Right ventricle myocardium superior (tissue), 1 donor: ENCODE measurements at places on chromosomes 7 and 10.
A peak's percentile ranks its signal among the peaks of the same experiment; 100 is the strongest.

DNA sequence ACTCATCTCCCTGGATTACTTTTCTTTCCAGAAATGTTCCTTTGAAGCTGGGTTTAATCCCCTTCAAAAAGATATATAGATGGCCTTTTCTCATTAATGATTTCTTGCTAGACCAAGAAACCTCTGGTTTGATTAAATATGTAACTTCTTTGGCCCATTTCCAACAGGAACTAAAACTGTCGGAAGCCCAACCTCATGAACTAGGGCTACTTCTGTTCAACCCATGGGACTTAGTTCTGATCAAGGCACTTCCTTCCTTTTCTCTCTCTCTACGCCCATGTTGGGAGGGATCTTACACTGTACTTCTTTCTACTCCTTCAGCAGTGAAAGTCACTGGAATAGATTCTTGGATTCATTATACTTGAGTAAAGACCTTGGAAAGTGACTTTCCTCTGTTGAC, 83.6 kb downstream of the TMEM106B start:
- DNase-seq, result no peak

GRCh38 chr7:76223286-76223972, 21.7 kb downstream of the SRRM3 start:
- no peak for DNase-seq

DNA sequence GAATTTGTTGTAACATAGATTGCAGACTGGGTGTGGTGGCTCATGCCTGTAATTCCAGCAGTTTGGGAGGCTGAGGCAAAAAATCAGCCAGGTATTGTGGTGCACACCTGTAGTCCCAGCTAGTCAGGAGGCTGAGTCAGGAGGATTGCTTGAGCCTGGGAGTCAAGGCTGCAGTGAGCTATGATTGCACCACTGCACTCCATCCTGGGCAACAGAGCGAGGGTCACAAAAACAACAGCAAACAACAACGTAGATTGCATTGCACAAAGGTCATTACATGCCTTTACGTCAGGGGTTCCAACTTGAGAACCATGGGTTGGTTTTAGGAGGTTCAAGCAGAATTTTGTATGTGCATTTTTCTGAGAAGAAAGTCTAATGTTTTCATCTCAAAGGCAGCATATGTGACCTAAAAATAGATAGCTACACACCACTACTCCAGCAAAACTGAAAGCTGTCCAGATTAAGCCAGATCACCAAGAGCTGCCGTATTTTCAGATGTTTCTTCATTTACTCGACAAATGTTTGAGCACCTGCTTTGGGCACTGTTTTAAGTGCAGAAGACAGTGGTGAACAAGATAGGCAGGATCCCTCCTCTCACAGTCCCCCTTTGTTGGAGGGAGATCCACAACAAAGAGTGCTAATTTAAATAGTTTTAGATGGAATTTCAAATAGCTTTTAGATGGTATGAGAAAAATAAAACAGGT, 28.3 kb upstream of the CYP26C1 start:
- no peak for DNase-seq

GRCh38 chr10:11154849-11155498, 137.3 kb downstream of the CELF2 start:
- no peak for DNase-seq

GRCh38 chr7:10657201-10657600, 316.5 kb upstream of the PHF14 start:
- DNase-seq, result no peak

DNA sequence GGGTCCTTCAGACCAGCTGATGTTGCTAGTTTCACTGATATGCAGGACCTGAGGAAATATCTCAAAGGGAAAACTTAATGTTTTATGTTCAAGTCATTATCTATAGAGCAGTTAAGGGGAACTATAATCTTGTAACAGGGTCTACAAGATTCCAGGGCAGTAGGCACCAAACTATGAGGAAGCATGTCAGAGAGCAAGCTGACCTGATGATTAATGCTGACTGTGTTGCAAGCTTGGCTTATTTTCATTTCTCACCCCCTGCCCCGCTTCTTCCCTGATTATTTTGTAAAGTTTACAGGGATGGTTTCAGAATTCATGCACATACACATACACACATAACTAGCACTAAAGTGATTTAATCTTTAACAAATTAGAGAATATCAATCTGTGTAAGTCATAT, 84.3 kb upstream of the CACNA2D1 start:
- DNase-seq, result no peak

DNA sequence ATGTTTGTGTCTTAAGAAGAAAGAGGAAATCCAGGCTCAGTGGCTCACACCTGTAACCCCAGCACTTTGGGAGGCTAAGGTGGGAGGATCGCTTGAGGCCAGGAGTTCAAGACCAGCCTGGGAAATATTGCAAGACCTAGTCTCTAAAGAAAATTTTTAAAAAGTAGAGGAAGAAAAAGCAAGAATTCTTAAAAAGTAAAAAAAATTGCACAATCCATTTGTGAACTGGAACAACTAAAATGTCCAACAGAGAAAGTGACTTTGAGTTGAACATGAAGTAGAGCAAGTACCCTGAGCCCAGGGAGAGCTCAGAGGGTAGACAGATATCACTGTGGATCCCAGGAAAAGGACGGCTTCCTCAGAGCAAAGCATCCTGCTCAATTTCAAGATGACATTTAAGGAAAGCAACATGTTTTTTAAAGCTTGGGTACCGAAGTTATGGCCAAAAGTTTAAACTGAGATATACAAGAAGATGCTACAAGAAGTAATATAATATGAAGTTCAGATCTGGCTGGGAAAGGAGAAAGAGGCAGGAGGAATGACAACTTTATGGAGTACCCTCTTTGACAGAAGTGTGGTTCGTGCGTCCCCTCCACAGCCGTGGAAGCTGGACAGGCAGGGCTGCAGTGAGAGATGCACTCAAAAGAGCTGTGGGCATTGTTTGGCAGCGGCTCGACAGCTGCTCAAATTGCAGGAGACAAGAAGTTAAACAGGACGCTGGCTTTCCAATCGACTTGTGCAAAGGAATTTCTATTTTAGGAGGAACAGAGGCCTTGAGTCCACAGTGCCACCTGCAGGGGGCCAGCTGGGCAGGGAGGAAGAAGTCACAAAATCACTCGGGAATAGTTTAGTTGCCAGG, 201.3 kb downstream of the JCAD start:
- peak; percentile 82 for DNase-seq

- no peak for DNase-seq
These were observed 23.7 kb downstream of the PRKAR2B start for GRCh38 chr7:107068156-107068555.

- no peak for DNase-seq
These were observed 52.7 kb downstream of the DIP2C start for GRCh38 chr10:636769-637168.

DNA sequence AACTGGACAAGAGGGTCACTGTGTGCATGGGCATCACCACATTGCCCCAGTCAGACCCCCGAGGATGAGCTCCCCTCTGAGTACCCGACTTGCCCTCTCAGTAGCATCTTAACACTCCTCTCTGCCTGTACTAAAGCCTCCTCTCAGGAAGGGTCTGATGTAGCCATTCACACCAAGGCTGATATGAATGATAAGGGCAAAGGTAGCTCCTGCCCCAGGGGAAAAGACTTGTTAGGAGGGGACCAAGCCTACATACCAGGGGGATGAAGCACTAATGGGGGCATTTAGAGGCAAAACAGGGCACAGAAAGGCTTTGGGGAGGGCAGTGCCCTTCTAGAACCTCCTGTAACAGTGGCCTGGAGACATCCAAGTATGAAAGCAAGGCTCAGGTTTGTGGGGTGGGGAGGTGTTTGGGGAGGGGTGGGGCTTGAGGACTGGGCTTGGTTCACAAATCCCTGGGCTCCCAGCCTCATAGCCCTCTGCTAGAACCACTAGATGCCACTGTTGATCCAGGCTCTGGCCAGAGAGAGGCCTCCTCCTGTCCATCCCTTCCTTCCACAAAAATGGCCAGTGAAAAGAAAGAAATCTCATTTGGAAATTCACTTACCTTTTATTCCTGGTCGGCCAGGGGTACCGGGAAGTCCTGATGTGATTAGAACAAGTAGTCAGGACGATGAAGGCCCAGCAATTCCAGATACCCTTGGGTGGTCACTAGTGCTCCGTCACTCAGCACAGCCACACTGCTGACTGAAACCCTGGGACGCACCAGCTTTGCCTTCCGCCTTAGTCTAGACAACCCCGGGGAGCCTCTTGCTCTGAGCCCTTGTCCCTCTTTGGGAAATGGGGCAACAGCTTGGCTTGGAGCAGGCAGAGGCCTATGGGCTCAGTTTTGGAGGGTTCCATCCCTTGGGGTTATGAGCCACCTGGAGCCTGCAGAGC, 40.3 kb downstream of the COL17A1 start:
- no peak for DNase-seq

GRCh38 chr7:103983201-103983977, 6.1 kb downstream of the RELN start:
- no peak for DNase-seq

DNA sequence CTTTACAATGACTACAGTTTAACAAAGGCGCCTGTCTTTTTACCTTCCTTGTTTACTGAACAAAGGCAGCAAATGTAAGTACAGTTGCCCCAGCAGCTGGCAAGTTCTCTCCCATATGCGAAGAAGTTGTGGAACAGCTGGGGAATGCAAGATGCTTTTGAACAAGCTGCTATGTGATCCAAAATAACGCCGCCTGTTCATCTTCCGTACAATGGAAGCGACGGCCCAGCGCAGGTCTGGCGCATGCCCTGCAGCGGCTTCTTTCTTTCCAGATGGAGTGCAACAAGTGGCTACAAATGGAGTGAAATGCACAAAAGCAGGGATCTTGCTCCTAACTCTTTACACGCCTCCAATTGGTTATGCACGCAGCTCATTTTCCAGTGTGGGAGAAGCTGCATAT, 97.0 kb upstream of the SVIL start:
- no peak for DNase-seq

GRCh38 chr7:14047709-14048399, 58.4 kb upstream of the ETV1 start:
- DNase-seq, result no peak

DNA sequence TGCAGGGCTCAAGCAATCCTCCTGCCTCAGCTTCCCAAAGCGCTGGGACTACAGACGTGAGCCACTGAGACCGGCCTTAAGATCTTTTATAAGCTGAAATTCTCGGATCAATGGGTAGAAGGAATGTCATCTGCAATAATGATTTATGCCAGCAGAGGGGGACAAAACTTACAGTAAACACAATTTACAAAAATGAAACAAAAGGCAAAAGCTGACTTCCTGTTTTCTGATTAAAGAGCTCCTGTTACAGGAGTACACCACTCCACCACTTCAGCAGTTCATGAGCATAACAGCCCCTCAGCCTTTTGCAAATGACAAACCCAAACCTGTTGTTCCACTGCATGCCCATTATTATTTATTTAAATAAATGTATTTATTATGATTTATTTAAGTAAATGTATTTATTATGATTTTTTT, 88.5 kb upstream of the ATP6V0A4 start:
- no peak for DNase-seq

GRCh38 chr10:69988094-69988493, 64.6 kb upstream of the MACROH2A2 start:
- no peak for DNase-seq

- peak; percentile 54 for DNase-seq
These were observed 84.0 kb downstream of the ANLN start for GRCh38 chr7:36473454-36474282.

GRCh38 chr7:109579901-109580300, 1010.2 kb downstream of the DNAJB9 start:
- DNase-seq, result no peak

DNA sequence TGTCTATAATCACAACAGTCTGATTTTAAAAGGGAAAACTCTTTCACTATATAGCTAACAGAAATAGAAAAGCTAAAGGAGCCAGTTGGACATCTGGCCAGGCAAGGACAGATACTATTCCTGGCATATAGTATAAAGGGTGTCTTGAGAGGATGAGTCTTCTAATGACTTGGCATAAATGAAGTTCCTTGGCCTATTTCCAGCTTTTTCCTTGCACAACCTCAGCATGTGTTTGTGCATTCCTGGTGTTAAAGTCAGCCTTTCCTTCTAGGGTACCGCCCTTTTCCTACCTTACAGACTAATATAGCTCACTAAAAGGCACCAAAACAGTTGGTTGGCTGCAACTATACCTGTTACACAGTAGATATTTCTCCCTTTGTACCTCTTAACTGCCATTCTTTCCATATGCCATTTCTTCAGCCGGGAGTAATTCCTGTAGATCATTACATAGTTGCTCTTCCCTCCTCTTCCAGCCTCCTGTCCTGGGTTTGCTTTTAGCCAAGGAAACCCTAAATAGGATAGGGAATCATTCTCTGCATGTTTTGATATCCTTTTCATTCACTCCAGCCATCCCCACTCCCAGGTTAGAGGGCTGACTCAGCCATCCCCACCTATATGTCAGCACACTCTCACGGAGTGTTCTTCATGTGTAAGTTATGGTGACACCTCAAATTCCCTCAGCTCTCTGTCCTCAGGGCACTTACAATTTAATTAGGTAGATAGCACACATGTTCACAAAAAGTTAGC, 102.1 kb upstream of the MDFIC start:
- no peak for DNase-seq

DNA sequence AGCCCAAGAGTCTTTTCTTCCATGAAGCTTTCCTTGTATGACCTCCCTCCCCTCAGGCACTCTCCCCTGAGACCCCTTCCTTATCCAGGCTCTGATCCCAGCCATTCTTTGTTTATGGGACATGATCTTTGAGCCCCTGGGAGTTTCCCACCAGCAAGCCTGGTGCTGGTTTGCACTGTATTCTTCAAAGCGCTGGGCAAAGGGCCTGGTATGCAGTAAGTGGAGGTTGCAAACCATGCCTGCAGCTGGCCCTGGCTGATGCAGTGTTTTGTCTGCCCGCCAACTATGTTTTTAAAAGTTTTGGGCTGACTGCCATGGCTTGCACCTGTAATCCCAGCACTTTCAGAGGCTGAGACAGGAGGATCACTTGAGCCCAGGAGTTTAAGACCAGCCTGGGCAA, 6.8 kb upstream of the NODAL start:
- DNase-seq, result no peak

GRCh38 chr10:17278607-17279240, 50.7 kb downstream of the VIM start:
- no peak for DNase-seq

DNA sequence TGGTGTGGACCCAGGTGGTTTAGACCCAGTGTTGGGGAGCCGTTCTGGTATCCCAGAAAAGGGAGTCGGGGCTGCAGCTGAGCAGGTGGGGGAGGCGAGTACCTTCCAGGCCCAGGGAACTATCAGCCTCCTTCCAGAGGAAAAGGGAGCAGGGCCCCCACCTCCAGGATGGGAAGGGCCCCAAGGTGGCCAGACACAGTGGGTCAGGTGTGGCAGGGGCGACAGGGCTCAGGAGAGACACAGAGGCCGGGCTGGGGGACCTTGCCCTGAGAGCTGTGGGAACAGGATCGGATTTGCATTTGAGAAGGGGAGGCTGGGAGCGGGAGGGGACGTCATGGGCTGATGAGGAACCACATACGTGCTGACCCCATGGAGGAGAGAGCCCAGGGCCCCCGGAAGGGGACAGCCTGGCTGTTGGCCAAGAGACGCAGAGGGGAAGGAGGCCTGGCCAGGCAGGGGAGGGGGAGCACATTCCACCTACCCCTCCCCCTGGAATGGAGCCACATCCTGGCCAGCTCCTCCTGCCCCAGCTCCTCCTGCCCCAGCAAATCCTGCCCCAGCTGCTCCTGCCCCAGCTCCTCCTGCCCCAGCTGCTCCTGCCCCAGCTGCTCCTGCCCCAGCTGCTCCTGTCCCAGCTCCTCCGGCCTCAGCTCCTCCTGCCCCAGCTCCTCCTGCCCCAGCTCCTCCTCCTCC, 9.7 kb upstream of the TTYH3 start:
- no peak for DNase-seq

GRCh38 chr7:36673703-36674102, 50.6 kb downstream of the AOAH start:
- DNase-seq, result no peak
